Suppressor macrophage (primary cell): ENCODE measurements at places on chromosomes 12 and 14.

GRCh38 chr12:49621651-49622500, 1.5 kb upstream of the PRPF40B start:
- peak; percentile 23 for DNase-seq

DNA sequence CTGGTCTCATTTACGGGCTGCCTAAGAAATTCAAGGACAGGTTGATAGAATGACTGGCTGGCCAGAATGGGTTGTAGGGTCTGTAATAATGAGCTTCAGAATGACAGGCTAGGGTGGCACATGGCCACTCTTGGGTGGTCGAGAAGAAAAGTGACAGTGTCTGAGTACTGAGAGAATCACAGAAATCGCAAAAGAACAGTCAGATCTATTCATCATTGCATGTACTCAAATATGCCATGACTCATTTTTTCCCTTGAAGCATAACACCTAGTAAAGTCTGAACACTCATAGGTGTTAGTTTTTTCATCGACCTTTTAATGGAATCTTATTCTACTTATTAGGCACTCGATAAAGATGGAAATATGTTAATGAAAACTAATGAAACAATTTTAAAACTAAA, 37.8 kb upstream of the SEL1L start:
- no peak for DNase-seq

- no peak for DNase-seq
Observed at GRCh38 chr14:53790731-53791500, 165.7 kb downstream of the BMP4 start.

GRCh38 chr12:105428793-105429395, 98.4 kb downstream of the C12orf75 start:
- no peak for DNase-seq

DNA sequence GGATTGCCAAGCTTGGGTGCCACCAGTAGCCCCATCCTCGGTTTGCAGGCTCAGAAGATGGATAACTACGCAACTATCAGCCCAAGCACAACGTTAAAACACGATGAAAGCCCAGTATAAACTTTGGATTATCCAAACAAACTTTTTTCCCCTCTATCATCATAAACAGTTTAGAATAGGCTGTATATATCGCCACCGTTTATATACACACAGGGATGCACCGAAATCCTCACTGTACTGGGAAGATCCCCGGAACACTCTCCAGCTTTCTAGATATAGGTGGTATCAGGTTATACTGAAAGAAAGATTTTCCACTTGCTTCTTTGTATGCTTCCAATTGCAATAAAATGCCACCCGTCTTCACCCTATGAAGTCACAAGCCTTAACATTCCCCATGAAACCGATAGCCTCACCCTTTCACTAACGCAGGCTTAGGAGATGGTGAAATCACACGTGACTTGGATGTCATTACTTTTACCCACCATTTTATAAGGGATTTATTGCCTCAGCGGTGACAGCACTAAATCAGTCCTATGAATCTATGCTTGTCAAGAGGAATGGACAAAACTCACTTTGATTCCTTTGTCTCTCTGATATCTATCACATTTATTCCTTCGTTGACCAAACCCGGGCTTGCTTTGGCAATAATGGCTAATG, 207.6 kb upstream of the FOXN3 start:
- DNase-seq = no peak

GRCh38 chr12:120292661-120293531, at the start of gene RNU4-1:
Gene RNU4-1, minus strand, starts transcription at chr12:120293237.
- peak; percentile 93 for DNase-seq

- DNase-seq = no peak
Observed at GRCh38 chr12:2654311-2654710, 140.5 kb upstream of the FKBP4 start.

GRCh38 chr12:131507094-131507493, 203.8 kb upstream of the SFSWAP start:
- no peak for DNase-seq

DNA sequence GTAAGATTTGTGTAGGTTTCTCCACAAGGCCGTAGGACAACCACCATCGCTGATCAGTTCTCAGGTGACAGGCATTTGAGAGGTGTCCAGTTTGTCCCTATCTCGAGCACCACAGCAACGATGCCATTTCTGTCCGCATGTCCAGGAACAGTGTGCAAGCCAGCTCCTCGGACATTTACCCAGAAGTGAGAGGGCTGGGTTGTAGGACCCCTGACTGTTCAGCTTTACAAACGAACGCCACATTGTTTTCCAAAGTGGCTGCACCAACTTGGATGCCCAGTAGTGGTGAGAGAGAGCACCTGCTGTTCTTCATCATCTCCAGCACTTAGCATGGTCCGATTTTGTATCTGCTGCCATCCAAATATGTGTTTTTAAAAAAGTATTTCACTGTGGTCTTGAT, 38.6 kb downstream of the CYP46A1 start:
- no peak for DNase-seq

DNA sequence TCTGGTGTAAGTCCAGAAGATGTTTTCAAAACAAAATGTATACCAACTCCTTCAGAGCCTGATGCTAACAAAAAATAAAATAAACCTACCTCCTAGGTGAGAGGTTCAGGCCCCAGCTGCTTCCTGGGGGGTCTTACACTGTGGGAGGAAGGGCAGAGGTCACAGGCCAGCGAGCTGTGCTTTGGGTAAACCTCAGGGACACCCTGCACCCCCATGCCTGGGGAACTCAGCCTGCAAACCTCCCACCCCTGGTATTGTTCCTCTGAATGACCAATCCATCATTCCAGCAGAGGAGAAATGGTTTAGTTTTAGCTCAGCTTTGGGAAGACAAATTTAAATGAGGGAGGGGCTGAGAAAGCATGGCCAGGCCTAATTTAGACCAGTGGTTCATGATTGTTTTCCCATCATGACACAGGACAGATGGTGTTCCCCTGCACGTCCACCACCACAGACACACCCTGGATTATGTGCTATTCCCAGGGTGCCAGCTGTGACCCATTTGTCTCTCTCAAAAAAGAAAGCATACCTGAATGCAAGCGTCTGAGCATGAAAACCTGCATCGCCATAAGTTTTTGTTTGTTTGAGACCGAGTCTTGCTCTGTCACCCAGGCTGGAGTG, 14.5 kb upstream of the TFCP2 start:
- DNase-seq = no peak

DNA sequence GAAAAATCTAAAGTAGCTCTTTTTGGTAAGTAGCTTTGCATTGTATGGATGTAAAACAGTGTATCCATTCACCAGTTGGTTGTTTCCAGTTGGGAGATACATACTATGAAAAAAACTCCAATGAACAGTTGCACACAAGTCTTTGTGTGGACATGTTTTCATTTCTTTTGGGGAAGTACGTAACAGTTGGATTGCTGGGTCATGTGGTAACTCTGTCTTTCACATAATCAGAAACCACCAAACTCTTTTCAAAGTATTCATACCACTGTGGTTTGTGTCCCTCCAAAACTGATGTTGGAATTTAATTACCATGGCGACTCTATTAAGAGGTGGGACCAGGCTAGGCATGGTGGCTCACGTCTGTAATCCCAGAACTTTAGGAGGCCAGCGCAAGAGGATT, 58.9 kb upstream of the RESF1 start:
- no peak for DNase-seq
